ENCODE measurements at places on chromosomes 6 and 20.

- DNase-seq, result no peak
Measured at GRCh38 chr6:133549371-133549801, 308.2 kb downstream of the EYA4 start.

DNA sequence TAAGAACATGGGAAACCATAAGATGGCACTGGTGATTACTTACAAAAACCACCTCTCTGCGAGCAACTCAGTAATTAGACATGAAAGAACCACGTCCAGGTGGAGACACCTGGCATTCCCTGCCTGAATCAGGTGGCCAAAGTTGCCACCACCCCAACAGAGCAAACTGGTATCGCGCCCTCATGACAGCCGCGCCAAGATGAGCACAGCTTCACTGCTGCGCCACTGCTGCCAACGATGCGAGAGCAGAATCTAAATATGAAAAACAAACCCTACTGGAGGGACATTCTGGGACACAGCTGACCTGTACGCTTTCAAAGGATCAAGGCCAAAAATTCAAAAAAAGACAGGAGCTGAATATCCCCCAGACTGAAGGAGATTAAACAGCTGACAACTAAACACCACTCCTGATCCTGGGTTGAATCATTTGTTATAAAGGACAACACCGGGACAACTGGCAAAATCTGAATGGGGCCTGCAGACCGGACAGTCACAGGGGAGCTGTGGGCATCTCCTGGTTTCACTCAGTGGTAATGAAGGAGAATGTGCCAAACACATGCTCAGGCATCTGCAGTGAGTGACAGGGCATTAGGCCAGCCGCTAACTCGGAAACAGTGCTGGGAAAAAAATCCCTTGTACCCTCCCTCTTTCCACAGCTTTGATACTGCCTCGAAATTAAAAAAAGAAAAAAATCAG, 17.4 kb downstream of the CST7 start:
- no peak for DNase-seq

GRCh38 chr6:127933852-127934840, 33.3 kb upstream of the THEMIS start:
- no peak for DNase-seq

DNA sequence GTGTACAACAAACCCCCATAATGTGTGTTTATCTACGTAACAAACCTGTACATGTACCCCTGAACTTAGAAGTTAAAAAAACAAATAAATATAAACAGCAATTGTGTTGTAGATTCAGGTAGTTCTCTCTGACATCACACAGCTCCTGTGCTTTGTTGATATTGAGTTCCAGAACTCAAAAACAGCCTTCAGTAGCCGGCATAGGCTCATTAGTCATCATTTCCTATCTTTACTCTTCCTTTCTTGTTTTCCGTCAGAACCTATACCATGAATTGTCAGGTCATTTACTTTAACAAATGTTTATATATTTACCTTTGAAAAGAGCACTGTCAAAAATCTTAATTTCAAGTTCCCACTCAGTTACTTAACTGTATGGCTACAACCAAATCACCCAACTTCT, 88.8 kb downstream of the ADTRP start:
- DNase-seq, result no peak

GRCh38 chr6:16514249-16514648, 247.0 kb downstream of the ATXN1 start:
- peak; percentile 45 for DNase-seq

GRCh38 chr20:16203096-16203495, 370.2 kb downstream of the KIF16B start:
- no peak for DNase-seq

GRCh38 chr6:166435574-166435973, 52.8 kb upstream of the MPC1 start:
- DNase-seq, result no peak

DNA sequence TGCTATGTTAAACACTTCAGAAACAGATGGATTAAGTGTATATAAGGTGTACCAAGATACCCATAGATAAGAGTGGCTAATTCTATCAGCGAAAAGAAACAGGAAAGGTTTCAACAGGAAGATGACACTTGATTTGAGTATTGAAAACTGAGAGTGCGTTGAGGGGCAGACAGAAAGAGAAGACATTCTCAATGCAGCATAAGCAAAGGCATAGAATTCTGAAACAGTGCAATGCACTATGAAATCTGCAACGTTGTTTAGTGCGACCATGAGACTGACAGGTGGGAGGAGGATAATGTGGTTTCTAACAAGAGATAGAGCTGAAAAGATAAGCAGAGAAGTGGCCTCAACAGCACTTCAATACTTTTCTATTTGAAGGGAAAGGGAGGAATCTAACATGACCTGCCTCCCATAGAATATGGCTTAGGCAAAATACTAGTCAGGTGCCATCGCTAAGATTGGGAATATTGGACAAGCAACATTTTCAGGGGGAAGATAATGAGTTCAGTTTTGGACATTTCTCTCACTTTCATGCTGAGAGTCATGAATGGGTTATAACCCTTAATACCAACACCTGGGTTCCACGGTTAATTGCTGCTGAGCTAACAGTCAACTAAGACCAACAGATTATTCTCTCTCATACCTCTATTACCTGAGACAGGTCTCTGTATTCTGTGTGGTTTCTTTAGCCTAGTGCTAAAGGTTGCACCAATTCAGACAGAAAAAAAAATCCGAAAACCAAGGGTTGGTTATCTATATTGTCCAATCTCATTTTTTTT, 312.9 kb upstream of the ARID1B start:
- no peak for DNase-seq

GRCh38 chr20:52830598-52830997, 141.6 kb upstream of the TSHZ2 start:
- no peak for DNase-seq

DNA sequence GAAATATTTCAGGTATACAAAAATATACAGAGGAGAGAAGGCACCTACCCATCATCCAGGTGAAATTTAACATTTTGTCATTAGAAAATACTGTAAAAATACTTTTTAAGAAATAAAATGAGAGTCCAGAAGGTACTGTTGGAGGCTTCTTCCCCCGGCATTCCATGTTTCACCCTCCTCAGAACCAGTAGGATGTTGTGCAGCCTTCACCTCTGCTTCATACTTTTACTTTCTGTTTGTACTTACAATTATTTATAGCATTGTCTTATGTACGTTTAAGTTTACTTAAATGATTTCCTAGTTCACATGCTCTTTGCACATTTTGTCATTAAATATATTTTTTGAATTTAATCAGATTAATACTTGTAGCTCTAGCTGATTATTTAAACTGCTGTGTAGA, 30.9 kb downstream of the TMEM200A start:
- no peak for DNase-seq

DNA sequence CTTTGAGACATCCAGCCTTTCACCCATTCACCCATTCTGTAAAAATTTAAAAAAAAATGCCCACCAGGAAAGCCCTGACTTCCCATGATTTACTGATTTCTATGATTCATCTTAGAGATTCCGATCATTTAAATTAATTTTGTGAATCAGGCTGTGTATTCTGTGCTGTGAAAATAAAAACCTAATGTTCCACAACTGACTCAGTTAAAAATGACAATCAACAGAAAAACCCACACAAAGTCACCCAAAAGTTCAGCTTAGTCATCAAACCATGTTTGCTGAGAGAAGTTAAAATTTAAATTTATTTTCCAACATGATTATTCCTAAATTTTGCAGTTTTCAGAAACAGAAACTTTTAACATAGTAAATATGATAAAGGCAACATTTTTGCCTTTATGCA, 509.9 kb downstream of the TENT5A start:
- DNase-seq, result no peak

GRCh38 chr6:96631248-96631647, 68.3 kb downstream of the FHL5 start:
- peak; percentile 41 for DNase-seq

DNA sequence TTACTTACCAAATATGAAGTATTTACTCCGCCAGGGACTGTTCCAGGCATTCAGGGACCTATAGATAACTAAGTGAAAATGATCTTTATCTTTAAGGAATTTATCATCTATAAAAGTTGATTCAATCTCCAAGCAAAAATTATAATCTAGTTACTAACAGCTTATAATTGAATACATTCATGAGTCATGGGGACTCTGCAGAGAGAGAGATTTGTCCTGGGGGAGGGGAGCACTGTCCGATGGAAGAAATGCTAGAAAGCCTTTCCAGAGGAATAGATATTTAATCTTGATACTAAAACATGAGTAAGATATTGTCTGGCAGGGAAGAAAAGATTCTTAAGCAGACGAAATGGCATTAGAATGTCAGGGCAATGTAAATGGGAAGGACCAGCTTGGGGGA, 139.3 kb downstream of the CD164 start:
- DNase-seq, result no peak

GRCh38 chr20:51318058-51318949, 224.2 kb downstream of the NFATC2 start:
- DNase-seq, result no peak

DNA sequence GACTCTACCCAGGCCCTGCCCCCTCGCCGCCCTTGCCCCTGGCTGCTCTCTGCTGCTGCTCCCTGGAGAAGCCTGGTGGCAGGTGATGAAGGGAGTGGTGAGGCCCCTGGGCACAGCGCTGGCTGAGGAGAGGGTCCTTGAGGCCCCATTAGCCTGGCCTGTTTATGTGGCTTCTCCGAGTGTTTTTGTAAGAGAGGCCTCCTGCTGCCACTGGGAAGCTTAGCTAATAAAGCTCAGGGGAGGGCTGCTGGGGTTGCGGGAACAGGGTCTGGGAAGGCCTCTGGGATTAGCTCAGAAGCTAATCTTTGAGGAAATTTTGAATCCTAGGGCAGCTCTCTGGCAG, 15.5 kb downstream of the EBF4 start:
- DNase-seq, result no peak

DNA sequence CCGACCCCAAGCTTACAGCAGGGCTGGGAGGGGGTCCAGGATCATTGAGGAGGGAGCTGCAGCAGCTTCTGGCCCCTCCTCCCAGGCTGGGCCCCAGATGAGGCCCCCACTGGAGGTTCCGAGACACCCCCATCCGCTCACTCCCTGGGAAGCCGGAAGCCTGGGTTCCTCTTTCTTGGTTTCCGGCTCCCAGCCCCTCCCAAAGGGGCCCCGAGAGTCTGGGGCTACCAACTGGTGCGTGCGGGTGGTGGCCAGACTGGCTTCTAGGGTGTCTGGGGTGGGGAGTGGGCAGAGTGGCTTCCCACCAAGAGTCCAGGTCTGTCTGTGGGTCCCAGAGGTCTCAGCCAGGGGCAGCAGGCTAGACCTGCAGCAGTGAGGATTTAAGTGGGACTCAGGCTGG, 2.2 kb downstream of the RGS19 start:
- DNase-seq, result no peak

GRCh38 chr6:154578004-154578559, 67.6 kb upstream of the CNKSR3 start:
- DNase-seq, result peak; percentile 45

DNA sequence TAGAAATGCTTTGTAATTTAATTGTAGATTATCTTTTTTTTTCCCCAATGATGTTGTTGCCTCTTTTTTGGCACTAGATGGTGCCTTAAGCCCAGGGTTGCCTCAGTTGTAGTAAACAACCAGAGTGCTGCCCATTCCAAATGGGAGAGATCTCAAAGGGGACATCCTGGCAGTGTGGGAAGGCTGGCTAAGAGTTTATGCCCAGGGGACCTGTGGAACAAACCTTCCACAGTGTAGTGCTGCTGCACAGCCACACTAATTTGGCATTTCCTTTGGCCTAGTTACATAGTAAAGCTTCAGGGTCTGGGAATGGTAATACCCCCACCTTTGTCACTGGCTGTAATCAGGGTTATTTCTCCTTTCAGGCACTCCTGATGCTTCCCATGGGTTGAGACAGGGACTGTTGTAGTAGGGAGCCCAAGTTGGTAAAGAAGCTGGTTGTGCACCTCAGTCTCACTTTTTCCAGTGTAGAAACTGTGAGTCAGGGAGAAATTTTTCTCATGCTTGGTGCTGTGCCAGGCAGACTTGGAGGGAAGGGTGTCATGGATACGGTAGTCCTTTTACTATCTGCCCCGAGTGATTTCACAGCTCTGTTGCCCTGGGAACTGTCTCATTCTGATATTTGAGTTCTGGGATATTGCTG, 177.8 kb upstream of the ECI2 start:
- peak; percentile 95 for DNase-seq

- DNase-seq, result no peak
Measured at GRCh38 chr6:148866657-148867268, 119.9 kb downstream of the UST start.

DNA sequence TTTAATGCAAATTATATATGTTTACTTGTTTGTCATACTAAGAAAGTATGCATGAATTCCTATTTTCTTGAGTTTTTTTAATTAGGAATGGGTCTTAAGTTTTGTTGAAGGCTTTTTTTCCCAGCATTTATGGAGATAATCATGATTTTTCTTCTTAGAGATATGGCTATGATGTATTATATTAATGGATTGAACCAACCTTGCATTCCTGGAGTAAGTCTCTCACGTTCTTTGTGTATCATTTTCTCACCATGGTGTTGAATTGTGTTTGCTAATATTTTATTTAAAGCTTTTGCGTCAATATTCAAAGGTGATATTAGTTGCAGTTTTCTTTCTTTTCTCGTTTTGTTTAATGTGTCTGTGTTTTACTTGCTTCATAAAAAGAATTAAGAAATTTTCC, 48.4 kb upstream of the SLC35D3 start:
- DNase-seq, result peak; percentile 4

All from epithelial cell of esophagus (primary cell).